Activated CD8-positive, alpha-beta T cell treated with anti-CD3 and anti-CD28 coated beads, Interleukin-2, amount 10 ng/mL, durations not matched to agents 7 days and 5 days (primary cell): ENCODE measurements at places on chromosomes 16 and 17. TPM values are rescaled to one million over a fixed set of nuclear protein-coding genes. Genes with fewer than 3 reads are reported as not detected.

CSH1 gene
- total RNA-seq, result not detected

PRR15L gene
- total RNA-seq, result not detected

- no peaks in the 10 kb centered on the region for H3K4me1 ChIP-seq
- no peak overlapping the region for H3K4me3 ChIP-seq
- no peaks in the 10 kb centered on the region for H3K36me3 ChIP-seq
- H3K27ac ChIP-seq, result no peak overlapping the region
- no peak for DNase-seq
- H3K27me3 ChIP-seq, result no peaks in the 10 kb centered on the region
These were observed 432.6 kb downstream of the TOX3 start for GRCh38 chr16:52114379-52114778.

- no peaks in the 10 kb centered on the region for H3K27me3 ChIP-seq
- peaks cover 20% of the 10 kb centered on the region for H3K36me3 ChIP-seq
- no peak for DNase-seq
- H3K27ac ChIP-seq, result peak overlapping the region; percentile 65
- no peak overlapping the region for H3K4me3 ChIP-seq
These were observed 2.9 kb upstream of the CYBA start for GRCh38 chr16:88653596-88654362.

- H3K27ac ChIP-seq, result no peak overlapping the region
- H3K27me3 ChIP-seq, result no peaks in the 10 kb centered on the region
- H3K36me3 ChIP-seq, result peaks cover 39% of the 10 kb centered on the region
- no peak overlapping the region for H3K4me3 ChIP-seq
- DNase-seq, result no peak
These were observed 115.1 kb upstream of the TOB1 start for GRCh38 chr17:50981279-50981678.

- H3K36me3 ChIP-seq, result peaks cover 4% of the 10 kb centered on the region
- peak; percentile 44 for DNase-seq
- peak overlapping the region; percentile 67 for H3K27ac ChIP-seq
These were observed 466 bp downstream of the WDR90 start for GRCh38 chr16:649631-650030.

- no peak for DNase-seq
- no peak within 1 kb of the TSS for H3K27ac ChIP-seq
- H3K36me3 ChIP-seq, result no peaks in the 10 kb centered on the region
- H3K27me3 ChIP-seq, result peaks cover 3% of the 10 kb centered on the region
These were observed at the start of gene MYH8 for GRCh38 chr17:10421900-10422542. MYH8 (minus strand) TSS chr17:10421950; CDS start chr17:10420227, 1,723 bp downstream.

GRCh38 chr17:66353937-66354401 is 51.6 kb downstream of the PRKCA start:
- no peak for DNase-seq
- H3K4me3 ChIP-seq, result no peak overlapping the region
- H3K27ac ChIP-seq, result no peak overlapping the region
- peaks cover 60% of the 10 kb centered on the region for H3K4me1 ChIP-seq
- no peaks in the 10 kb centered on the region for H3K27me3 ChIP-seq

DNA sequence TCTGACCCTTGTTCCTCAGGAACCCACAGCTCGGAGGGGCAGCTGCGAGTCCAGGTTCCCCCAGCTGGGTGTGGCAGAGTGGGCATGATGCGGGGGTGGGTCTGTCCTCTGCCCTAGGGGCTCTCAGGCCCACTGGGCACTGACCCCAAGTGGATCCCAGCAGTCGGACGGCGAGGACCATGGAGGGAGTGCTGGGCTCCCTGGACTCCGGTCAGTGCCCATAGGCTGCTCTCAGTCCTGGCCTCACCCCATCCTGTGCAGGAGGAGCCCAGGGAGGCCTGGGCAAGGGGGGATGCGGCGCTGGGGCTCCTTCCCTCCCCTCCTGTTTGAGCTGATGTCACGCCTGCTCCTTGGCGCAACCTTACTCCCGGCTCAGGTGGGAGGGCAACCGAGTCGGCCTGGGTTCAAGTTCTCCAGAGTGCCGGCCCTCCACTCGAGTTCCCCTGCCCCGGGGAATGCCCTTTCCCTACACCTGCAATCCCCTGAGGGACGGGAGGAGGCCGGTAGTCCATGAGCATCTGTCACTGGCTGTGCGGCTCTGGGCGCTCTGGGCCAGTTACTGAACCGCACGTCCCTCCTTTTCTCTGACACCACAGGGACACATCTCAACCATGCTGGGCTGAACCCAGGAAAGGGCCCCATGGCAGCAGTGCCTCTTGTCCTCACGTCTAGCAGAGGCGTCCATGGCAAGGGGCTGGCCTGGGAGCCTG is 52.6 kb upstream of the ACSF3 start:
- peaks cover 3% of the 10 kb centered on the region for H3K27me3 ChIP-seq
- DNase-seq, result no peak
- no peaks in the 10 kb centered on the region for H3K4me1 ChIP-seq
- H3K4me3 ChIP-seq, result no peak overlapping the region
- H3K36me3 ChIP-seq, result no peaks in the 10 kb centered on the region
- no peak overlapping the region for H3K27ac ChIP-seq

- H3K4me3 ChIP-seq, result no peak overlapping the region
- H3K27me3 ChIP-seq, result peaks cover 24% of the 10 kb centered on the region
- DNase-seq, result no peak
- no peak overlapping the region for H3K27ac ChIP-seq
These were observed 459.7 kb downstream of the SOX9 start for GRCh38 chr17:72580321-72581127.

DNA sequence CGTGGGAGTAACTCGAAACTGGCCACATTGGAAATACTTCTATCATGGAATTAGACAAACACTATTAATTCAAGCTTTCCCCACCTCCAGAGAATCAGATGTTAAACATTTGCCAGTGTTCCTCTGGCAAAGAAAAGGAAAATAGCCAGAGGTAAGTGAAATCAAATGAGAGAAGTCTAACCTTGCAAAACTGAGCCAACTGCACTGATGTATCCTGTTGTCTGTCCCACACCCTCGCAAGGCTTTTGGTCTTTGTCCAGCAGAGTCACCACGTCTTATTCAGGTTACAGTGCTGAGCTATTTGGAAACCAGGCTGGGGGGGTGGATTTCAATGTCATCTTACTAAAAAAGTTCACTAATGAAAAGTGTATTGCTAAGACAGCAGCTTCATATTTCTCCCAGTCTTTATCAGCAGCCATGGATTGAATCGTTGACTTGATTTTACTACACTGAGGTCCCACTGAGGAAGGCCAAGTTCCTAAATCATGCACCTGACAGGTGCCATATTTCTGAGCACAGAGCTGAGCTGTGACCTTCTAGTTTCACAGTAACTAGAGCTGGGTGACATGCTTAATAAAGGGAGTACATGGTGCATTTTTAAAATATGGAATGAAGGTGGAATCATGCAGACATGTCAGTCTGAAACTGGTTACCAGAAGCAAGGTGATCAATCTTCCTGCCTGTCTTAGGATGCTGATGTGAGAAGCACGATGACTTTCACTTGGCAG is 85.2 kb upstream of the HSBP1 start:
- H3K27me3 ChIP-seq, result peaks cover 5% of the 10 kb centered on the region
- no peak overlapping the region for H3K27ac ChIP-seq
- H3K36me3 ChIP-seq, result peaks cover 7% of the 10 kb centered on the region
- H3K4me3 ChIP-seq, result no peak overlapping the region

GRCh38 chr17:2237950-2238349 is 65.6 kb downstream of the SMG6 start:
- DNase-seq, result no peak
- H3K27ac ChIP-seq, result no peak overlapping the region
- no peaks in the 10 kb centered on the region for H3K27me3 ChIP-seq
- H3K4me1 ChIP-seq, result peaks cover 78% of the 10 kb centered on the region
- H3K4me3 ChIP-seq, result no peak overlapping the region

DNA sequence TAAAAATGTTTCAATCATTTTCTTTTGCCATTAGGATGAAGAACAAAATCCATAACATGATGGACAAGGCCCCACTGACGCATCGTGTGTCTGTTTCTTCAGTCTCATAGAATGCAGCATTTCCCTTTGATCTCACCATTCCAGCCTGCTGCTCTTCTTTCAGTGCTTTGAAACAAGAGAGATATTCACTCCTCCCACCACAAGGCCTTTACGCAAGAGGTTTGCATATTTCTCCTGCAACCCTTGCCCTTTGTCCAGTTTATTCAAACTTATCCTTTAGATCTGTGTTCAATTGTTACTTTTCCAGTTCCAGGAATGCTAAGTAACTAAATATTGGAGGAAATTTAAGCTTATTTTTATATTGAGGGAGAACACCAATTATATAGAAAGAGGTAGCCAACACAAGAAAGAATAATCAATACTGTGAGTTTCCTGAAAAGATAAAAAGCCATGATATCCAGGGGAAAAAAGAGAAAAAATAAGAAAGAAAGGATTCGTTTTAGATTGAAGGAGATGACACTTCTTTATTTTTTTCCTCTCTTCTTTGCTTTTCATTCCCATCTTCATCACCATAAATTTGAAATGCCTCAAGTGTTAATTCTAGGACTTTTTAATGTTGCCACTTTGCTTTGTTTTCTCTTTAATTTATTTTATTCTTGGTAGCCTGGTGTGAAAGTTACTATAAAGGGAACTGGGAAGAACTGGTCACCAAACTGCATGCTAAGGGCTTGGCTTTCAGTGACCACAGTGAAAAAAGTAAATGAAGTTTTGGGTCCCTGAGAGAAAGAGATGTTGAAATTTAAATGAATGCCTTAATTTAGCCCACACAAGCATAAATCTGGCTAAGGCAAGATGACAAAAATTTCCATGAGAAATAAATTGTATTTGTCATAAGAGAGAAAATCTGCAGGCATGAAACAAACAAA is 102.1 kb downstream of the KIF2B start:
- DNase-seq, result no peak
- no peaks in the 10 kb centered on the region for H3K4me1 ChIP-seq
- no peaks in the 10 kb centered on the region for H3K36me3 ChIP-seq
- H3K27ac ChIP-seq, result no peak overlapping the region
- H3K4me3 ChIP-seq, result no peak overlapping the region

DNA sequence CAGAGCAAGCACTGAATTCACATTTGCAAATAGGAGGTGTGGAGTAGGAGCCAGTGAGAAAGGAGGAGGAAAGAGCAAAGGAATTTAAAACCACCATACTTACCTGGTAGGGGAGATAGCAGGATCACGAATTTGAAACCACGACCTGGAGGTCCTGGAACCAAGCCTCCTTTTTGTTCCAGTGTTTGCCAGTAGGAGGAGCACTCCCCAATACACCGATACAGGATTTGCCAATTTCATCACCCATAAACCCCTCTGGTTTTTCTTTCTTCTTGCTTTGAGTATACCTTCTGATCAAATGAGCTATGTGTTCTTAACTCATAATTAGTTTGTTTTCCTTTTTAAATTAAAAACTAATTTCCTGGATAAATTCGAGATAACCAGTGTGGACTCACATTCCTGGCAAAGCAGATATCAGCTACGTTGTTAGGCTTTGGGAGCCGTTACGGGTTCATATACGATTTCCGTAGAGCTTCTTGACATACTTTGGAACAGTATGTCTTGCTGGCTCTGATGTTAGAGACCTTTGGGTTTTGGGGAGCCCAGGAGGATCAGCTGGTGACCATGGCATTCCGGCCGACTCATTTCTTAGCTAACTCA is 22.7 kb downstream of the BCO1 start:
- no peaks in the 10 kb centered on the region for H3K36me3 ChIP-seq
- no peak overlapping the region for H3K4me3 ChIP-seq
- H3K27me3 ChIP-seq, result peaks cover 4% of the 10 kb centered on the region
- no peak overlapping the region for H3K27ac ChIP-seq
- H3K4me1 ChIP-seq, result no peaks in the 10 kb centered on the region
- DNase-seq, result peak; percentile 43

DNA sequence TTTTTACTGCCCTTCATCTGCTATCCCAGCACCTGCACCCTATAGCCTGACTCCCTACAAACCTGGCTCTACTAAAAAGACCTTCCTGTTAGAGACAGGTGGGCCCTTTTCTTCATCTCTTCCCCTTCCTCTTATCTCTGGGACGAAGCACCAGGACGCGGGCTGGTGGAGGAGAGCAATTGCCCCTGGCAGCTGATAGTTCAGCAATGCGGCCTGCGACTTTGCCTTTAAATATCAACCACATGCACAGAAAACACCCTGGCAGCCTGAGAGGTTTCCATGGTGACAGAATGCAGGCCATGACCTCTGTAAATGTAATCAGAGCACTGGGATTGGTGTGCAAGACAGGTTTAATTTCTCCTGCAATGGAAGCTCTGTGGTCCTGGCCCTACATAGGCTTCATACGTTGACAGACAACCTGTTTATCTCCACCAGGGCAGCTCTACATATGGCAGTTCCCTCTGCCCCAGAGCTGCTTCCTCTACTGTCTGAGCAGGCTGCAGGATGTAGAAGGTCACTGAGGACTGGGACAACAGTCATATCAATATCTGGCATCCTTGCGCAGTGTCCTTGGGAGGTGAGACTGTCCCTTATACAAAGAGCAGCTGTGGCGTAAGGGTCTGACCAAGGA is 10.0 kb upstream of the SKAP1 start:
- H3K36me3 ChIP-seq, result peaks cover 37% of the 10 kb centered on the region
- H3K4me1 ChIP-seq, result peaks cover 95% of the 10 kb centered on the region
- no peaks in the 10 kb centered on the region for H3K27me3 ChIP-seq
- peak; percentile 72 for DNase-seq
- H3K4me3 ChIP-seq, result peak overlapping the region; percentile 69

DNA sequence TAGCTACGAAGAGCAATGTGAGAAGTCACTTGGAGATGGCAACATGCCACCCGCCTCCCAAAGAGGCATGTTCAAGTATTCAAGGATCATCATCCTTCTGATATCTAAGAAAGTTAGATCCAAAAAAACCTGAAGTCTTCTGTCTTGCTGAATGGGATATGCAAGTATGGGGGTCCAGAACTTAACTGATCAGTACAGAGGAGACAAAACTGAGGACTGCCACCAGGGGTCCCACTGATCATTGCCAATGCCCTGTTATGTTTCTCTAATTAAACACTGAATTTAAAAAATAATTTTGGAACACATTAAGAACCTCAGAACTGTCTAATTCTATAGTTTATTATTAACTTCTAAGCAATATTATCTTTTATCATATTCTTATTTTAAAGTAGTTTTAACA is 99.7 kb downstream of the CDH8 start:
- no peak overlapping the region for H3K4me3 ChIP-seq
- DNase-seq, result no peak
- H3K4me1 ChIP-seq, result no peaks in the 10 kb centered on the region

- no peak overlapping the region for H3K4me3 ChIP-seq
- H3K4me1 ChIP-seq, result no peaks in the 10 kb centered on the region
- peak; percentile 49 for DNase-seq
These were observed 227.6 kb upstream of the ASIC2 start for GRCh38 chr17:33520426-33521330.

- no peaks in the 10 kb centered on the region for H3K36me3 ChIP-seq
- no peak overlapping the region for H3K4me3 ChIP-seq
- no peak for DNase-seq
- no peak overlapping the region for H3K27ac ChIP-seq
These were observed 560.6 kb downstream of the CDH13 start for GRCh38 chr16:83187405-83187804.

GRCh38 chr16:88317613-88317965 is 65.2 kb upstream of the ZNF469 start:
- DNase-seq, result no peak
- H3K4me1 ChIP-seq, result no peaks in the 10 kb centered on the region
- H3K36me3 ChIP-seq, result no peaks in the 10 kb centered on the region
- no peak overlapping the region for H3K27ac ChIP-seq
- no peak overlapping the region for H3K4me3 ChIP-seq
- H3K27me3 ChIP-seq, result peaks cover 6% of the 10 kb centered on the region
